ENCODE measurements at places on chromosomes 11 and 22.

- DNase-seq = no peak
Observed at GRCh38 chr11:1557051-1557884, 14.8 kb downstream of the DUSP8 start.

DNA sequence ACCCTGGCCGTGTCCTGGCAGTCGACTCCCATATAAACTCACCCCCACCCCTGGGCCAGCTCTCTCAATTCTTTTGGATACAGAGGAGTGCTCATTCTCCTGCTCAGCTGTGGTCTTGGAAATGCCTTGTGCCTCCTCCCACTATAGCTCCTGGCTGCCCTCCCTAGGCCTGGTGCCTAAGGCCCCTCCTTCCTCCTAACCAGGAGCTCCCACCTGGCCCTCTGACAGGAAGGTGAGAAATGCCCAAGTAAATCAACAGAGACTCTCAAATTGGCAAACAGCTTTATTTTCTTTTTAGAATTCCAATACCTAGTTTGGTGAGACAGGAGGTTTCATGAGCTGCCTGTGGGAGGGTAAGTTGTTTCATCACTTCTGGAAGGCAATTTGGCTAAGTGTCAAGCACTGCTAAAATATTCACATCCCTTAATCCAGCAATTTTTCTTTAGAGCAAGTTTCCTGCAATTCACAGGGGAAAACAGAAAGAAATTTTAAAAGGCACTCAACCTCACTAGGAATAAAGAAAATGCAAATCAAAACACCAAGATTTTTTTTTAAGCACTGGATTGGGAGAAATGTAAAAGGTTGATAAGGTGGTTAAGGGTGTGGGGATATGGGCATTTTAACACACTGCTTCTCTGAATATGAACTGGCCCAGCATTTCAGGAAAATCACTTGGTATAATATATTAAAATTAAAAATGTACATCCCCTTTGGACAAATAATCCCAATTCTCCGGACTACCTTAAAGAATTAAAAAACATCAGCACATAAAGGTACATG is 209.7 kb upstream of the ARHGAP20 start:
- DNase-seq = no peak

DNA sequence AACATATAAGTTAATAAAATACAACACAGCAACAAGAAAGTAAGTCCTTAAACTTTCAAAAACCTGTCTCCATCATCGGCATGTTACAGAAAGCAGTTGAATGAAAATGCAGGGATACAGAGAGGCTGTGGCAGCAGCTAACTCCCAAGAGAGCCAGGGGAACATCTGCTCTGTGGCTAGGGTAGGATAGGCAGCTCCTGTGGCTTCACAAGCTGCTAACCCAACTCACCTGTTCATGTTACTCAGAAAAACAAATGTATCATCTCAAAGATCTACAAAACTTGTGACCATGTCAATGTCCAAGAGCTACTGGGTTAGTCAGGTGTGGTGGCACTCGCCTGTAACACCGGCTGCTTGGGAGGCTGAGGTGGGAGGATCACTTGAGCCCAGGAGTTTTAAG is 15.2 kb upstream of the PLAAT3 start:
- no peak for DNase-seq

DNA sequence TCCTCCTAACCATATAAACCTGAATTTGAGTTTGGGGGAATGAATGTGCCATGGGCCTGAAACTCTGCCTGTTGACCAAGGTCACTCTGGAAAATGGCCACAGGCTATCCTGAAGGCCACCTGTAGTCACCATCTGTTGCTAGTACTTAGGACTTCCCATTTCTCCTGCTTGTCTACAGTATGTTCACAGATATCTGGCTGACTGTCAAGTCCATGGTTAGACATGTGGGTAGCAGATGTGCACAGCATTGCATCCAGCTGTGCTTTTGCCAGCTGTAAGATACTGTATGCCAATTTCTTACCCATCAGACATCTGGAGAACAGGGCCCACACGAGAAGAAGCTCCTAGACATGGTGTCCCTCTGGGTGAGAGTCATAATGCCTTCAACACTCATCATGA is 475.4 kb downstream of the INSC start:
- DNase-seq = no peak

DNA sequence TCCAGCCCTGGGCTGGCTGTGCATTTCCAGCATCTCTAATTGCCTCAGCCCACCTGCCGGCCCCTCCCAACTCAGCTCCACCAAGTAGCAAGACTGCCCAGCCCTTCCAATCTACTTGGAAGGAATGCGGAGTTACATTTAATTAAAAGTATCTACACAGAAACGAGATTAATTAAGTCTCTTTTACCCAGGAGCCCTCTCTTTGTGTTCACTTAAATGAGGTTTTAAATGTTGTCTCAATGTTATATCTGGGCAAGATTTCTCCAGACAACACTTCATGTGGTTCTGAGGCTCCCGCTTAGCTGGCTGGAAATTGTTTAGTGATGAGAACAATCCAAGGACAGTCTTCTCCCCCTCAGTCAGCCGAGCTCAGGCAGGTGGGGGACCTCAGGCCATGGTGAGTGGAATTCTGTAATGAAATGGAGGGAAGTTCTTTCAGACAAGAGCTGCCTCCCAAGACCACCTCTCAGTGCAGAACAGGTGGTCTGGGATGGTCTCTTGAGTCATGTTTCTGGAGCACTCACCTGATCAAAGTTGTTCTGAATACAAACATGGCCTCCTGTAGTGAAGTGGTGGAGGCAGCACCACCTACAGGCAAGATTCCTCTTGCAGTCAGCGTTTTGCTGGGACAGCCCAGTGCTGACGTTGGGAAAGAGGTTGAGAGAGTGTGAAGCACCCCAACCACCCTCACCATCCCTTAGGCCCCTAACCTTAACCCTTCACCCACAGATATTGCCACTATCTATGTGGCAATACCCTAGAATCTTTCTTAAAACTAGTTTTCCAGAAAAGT is 371.6 kb downstream of the CADM1 start:
- peak; percentile 11 for DNase-seq

DNA sequence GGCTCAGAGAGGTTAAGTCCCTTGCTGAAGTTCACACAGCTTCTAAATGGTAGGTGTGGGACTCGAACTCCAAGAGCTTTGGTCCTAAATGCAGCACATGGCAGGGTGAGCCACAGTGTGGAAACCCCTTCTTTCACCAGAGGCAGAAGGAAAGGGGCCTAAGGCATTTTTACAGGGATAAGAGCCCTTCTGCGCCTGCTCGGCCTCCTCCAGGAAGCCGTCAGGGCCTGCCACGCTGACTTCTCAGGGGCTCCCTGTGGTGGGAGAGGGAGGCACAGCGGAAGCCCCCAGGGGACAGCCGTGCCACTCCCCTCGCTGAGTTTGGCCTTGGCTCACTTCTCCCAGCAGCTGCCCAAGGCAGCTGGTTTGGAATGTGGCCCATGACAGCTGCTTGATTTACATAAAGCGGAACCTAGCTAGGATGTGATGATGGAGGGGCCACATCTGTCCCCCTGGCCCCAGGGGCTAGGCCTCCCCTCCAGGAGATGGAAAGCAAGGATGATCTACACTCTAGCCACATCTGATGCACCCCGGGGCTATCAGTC is 35.4 kb downstream of the CD82 start:
- no peak for DNase-seq

GRCh38 chr22:21680830-21681565 is 15.2 kb downstream of the PPIL2 start:
- DNase-seq = no peak

- DNase-seq = no peak
Observed at GRCh38 chr11:108881131-108881530, 216.3 kb downstream of the DDX10 start.

DNA sequence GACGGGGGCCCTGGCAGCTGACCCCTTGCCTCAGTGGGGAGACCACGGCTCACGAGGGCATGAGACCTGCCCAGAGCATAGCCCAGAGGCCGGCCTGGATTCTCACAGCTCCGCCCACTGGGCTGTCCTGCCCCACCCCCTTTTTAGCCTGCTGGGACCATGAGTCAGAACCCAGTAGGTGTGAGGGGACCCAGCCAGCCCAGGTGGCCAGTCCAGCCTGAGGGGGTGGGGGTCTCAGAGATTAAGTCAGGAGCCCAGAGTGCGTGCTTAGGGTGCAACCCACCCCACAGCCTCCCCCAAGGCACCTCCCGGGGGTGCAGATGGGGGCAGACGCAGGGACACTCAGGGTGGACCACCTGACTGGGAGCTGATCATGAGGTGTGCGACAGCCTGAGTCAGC is 40.1 kb upstream of the PPARA start:
- DNase-seq = no peak
